ENCODE measurements at places on chromosomes 16 and 17.

DNA sequence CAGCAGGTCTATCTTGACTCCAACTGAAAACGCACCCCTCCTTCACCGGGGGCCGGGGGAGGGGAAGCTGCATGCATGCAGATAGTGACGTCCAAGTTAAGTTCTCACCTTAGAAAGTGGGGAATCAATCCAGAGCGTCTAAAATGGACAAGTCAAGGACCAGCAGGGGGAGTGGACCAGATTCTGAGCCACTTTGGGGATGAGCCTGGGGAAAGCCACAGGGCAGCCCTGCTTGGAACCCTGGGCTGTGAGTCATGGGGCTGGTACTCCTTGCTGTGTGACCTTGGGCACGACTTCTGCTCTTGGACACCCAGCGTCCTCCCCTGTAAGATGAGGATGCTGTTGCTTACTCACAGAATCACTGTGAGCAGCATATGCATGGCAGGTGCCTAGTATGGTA is 9.1 kb downstream of the TNFRSF13B start:
- H3K36me3 ChIP-seq = no peaks in the 10 kb centered on the region
- peak; percentile 21 for DNase-seq
- H3K4me3 ChIP-seq = no peak overlapping the region
- H3K4me1 ChIP-seq = no peaks in the 10 kb centered on the region
- H3K27ac ChIP-seq = no peak overlapping the region

DNA sequence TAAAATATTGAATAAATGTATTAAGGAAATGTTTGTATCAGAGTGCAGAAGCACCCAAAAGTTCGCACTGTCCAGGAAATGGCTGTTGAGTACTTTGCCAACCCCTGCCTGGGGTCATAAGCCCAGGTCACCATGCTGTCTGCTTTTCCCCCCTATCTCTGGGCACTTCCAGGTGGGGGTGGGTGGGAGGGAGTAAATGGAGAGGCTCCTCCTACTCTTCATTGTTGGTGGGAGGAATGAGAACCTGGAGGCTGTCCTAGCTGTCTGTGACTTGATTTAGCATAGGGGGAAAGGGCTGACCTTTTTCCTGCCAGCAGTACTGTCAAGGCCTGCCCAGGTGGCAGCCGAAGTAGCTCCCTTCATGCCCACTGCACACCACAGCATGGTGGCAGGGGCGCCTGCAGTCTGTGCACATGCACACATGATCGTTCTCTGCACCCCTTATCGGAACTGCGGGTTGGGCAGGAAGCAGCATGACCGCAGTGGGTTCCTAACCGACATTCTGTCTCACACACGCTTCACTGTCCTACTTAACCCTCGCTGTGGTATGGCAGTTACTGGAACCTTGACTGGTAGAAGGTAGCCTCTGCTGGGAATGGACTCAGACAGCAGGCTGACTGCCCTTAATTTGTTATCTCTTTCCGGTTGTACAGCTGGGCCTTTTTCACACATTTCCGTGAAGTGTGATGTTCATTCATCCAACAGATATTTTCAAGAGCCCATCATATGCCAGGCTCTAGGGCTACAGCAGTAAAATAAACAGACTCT is 41.5 kb downstream of the LDHD start:
- no peaks in the 10 kb centered on the region for H3K27me3 ChIP-seq
- no peak for DNase-seq
- no peak overlapping the region for H3K27ac ChIP-seq
- no peak overlapping the region for H3K4me3 ChIP-seq
- peaks cover 27% of the 10 kb centered on the region for H3K4me1 ChIP-seq

DNA sequence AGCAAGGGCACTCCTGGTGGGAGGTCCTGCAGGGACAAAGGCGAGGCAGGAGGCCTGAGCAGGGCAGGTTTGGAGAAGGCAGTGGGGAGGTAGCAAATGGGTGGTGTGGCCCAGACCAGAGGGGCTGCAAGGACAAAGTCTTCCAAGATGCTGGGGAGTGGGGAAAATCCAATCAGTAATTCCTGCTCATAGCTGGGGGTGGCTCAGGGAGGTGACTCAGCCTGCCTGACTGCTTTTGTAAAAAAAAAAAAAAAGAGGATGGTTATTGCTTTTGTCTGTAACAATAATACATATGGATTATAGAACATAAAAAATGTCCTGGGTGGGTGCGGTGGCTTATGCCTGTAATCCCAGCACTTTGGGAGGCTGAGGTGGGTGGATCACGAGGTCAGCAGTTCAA is 5.2 kb downstream of the IL34 start:
- no peak overlapping the region for H3K27ac ChIP-seq
- H3K27me3 ChIP-seq = no peaks in the 10 kb centered on the region
- no peak overlapping the region for H3K4me3 ChIP-seq
- DNase-seq = no peak
- H3K36me3 ChIP-seq = no peaks in the 10 kb centered on the region
- H3K4me1 ChIP-seq = no peaks in the 10 kb centered on the region

DNA sequence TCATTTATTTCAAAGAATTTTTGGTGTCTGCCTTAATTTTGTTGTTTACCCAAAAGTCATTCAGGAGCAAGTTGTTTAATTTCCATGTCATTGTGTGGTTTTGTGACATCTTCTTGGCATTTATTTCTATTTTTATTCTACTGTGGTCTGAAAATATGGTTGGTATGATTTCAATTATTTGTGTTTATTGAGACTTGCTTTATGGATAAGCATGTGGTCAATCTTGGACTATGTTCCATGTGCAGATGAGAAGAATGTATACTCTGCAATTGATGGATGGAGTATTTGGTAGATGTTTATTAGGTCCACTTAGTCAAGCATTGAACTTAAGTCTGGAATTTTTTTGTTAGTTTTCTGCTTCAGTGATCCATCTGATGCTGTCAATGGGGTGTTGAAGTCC is 383.0 kb downstream of the PMP22 start:
- H3K27ac ChIP-seq = no peak overlapping the region
- no peak overlapping the region for H3K4me3 ChIP-seq
- no peaks in the 10 kb centered on the region for H3K4me1 ChIP-seq
- no peaks in the 10 kb centered on the region for H3K27me3 ChIP-seq
- H3K36me3 ChIP-seq = no peaks in the 10 kb centered on the region

- H3K4me3 ChIP-seq = no peak overlapping the region
- no peak for DNase-seq
- H3K36me3 ChIP-seq = no peaks in the 10 kb centered on the region
- H3K27me3 ChIP-seq = peaks cover 7% of the 10 kb centered on the region
These were observed 7.1 kb upstream of the MT2A start for GRCh38 chr16:56601325-56601724.

GRCh38 chr16:15653227-15653626 is 3.2 kb downstream of the NDE1 start:
- H3K4me3 ChIP-seq = no peak overlapping the region
- no peak for DNase-seq
- no peaks in the 10 kb centered on the region for H3K27me3 ChIP-seq
- H3K36me3 ChIP-seq = no peaks in the 10 kb centered on the region
- H3K27ac ChIP-seq = no peak overlapping the region

DNA sequence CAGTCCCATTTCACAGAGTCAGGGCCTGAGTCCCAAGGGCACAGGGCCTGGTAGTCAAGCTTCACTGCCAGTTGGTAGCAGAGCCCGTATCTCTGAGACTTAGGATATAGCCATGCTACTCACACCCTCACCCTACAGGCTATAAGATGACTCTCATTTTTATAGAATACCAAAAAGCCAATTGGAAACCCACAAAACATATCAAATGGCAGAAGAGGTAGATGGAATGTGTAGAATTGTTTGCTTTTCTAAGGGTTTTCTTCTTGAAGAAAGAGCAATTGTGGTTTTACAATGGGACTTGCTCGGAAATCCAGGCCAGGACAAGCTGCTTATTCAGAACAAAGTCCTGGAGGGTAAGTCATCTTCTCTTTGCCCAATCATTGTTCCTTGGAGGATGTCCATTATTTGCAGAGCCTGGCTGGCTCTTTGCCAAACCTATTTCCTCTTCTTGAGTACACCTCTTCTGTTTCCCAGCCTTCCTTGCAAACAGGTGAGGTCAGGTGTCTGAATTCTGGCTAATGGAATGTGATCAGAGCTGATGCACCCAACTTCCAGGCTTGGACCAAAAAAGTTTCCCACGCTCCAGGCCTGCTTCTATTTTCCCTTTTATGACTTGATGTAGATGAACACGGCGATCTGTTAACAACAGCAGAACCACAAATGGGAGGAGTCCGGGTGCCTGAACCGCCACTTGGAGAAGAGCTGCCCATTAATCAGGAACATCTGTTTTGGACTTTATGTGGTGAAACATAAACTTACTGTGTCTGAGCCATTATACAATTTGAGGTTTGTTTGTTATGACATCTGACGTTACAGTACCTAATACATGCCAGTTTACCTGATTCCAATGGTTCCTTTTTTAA is 16.9 kb upstream of the CCL22 start:
- H3K36me3 ChIP-seq = no peaks in the 10 kb centered on the region
- H3K27me3 ChIP-seq = no peaks in the 10 kb centered on the region
- no peaks in the 10 kb centered on the region for H3K4me1 ChIP-seq
- DNase-seq = no peak

GRCh38 chr17:58365185-58365979 is 13.4 kb upstream of the SUPT4H1 start:
- H3K4me3 ChIP-seq = no peak overlapping the region
- H3K27ac ChIP-seq = no peak overlapping the region
- H3K4me1 ChIP-seq = no peaks in the 10 kb centered on the region
- H3K36me3 ChIP-seq = no peaks in the 10 kb centered on the region
- no peak for DNase-seq

DNA sequence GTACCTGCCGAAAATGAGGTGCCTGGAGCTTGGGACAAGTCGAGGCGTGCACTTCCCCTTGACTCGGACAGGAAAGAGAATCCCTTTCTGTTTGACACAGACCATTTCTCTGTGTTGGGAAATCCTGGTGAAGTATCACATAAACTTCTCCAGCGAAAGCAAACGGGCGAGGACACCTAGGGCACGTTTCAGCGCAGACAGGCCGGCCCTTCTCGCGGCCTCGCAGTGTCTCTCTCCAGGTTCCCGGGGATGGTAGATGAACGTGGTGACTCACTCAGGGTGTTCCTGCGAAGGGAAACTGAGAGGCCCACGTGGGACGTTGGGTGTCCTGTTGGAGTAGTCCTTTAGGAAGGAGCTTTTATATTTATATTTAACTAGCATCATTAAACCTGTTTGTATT is 36.3 kb upstream of the ZNF750 start:
- H3K36me3 ChIP-seq = no peaks in the 10 kb centered on the region
- peak overlapping the region; percentile 68 for H3K27ac ChIP-seq
- H3K4me3 ChIP-seq = no peak overlapping the region
- H3K27me3 ChIP-seq = no peaks in the 10 kb centered on the region
- DNase-seq = no peak
- no peaks in the 10 kb centered on the region for H3K4me1 ChIP-seq

- no peak overlapping the region for H3K4me3 ChIP-seq
- no peak overlapping the region for H3K27ac ChIP-seq
- DNase-seq = no peak
- H3K36me3 ChIP-seq = no peaks in the 10 kb centered on the region
- H3K4me1 ChIP-seq = no peaks in the 10 kb centered on the region
These were observed 6.5 kb downstream of the CD7 start for GRCh38 chr17:82310877-82311276.

GRCh38 chr16:29290631-29291247 is 115.8 kb downstream of the NPIPB11 start:
- 0 out of 2 replicates have a peak overlapping the region, but pooled peaks have one; percentile 32 for H3K4me3 ChIP-seq
- no peaks in the 10 kb centered on the region for H3K27me3 ChIP-seq
- peak; percentile 86 for DNase-seq

GRCh38 chr16:23670137-23670776 is 8.4 kb upstream of the PLK1 start:
- no peaks in the 10 kb centered on the region for H3K4me1 ChIP-seq
- H3K27ac ChIP-seq = no peak overlapping the region
- DNase-seq = no peak

- no peak for DNase-seq
- peaks cover under 1% of the 10 kb centered on the region for H3K27me3 ChIP-seq
- H3K27ac ChIP-seq = no peak overlapping the region
- no peaks in the 10 kb centered on the region for H3K36me3 ChIP-seq
These were observed 8.2 kb downstream of the MMP2 start for GRCh38 chr16:55487048-55487803.

- H3K36me3 ChIP-seq = no peaks in the 10 kb centered on the region
- no peak for DNase-seq
- H3K27me3 ChIP-seq = no peaks in the 10 kb centered on the region
These were observed 15.1 kb downstream of the SSH2 start for GRCh38 chr17:29914819-29915537.

- DNase-seq = no peak
- H3K36me3 ChIP-seq = no peaks in the 10 kb centered on the region
- H3K27me3 ChIP-seq = no peaks in the 10 kb centered on the region
- H3K27ac ChIP-seq = no peak overlapping the region
These were observed 43.0 kb upstream of the CDH8 start for GRCh38 chr16:62079236-62079635.

DNA sequence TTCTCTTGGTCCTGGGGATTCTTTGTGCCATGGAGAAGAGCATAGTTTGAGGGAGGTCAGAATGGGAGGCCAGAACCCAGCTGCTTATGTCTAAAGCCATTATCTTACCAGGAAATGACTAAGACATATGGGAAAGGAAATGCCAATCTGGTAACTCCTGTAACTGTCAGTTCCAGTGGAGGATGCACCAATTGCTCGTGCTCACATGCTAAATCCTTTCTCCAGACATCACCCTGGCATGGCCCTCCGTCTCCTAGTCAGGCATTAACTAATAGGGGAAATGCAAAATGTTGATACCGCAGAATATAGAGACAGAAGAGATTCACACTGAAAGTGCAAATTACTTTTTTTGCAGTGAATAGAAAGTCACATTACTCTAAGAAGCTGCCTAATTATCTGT is 255.6 kb upstream of the HSBP1 start:
- no peaks in the 10 kb centered on the region for H3K4me1 ChIP-seq
- no peaks in the 10 kb centered on the region for H3K36me3 ChIP-seq
- no peaks in the 10 kb centered on the region for H3K27me3 ChIP-seq
- DNase-seq = no peak

GRCh38 chr16:2437032-2437790 is 8.0 kb downstream of the CCNF start:
- no peak for DNase-seq
- H3K27me3 ChIP-seq = no peaks in the 10 kb centered on the region
- H3K4me3 ChIP-seq = no peak overlapping the region
- H3K27ac ChIP-seq = no peak overlapping the region

- H3K27ac ChIP-seq = no peak overlapping the region
- H3K36me3 ChIP-seq = no peaks in the 10 kb centered on the region
- H3K27me3 ChIP-seq = no peaks in the 10 kb centered on the region
- H3K4me3 ChIP-seq = no peak overlapping the region
These were observed 17.0 kb downstream of the CEP295NL start for GRCh38 chr17:78885956-78886355.

DNA sequence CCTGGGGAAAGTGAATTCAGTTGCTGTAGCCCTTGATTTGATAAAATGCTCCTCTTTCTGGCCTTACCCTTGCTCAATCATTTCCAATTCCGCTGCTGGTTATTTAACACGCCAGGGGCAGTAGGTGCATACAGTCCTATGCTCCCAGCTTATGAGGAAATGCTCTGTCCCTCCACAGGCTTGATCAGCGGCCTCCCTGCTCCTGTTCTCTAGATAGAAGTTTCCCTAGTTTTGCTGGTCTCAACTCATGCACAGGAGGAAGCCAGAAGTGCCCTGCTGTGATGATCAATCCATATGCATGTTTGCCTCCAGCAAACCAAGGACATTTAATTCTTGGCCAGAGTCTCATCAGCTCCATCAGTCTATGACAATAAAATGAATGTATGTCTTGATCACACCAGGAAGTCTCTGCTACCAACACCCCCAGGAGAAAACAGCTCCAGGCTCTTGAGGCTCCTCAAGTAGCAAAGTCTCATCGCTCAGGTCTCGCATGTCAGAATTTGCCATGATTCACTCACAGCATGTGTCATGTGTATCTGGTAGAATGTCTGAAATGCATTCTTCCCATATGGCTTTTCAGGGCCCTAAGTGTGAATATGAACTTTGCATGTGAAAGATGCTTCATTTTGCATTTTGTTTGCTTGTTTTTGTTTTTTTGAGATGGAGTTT is 208.9 kb downstream of the CDH13 start:
- no peak overlapping the region for H3K27ac ChIP-seq
- no peaks in the 10 kb centered on the region for H3K27me3 ChIP-seq
- H3K4me3 ChIP-seq = no peak overlapping the region
- DNase-seq = peak; percentile 3
- H3K4me1 ChIP-seq = peaks cover 57% of the 10 kb centered on the region

Measured in GM23338 (cell line).